ENCODE measurements at places on chromosomes 11 and 22. TPM values are rescaled to one million over a fixed set of nuclear protein-coding genes. Genes with fewer than 3 reads are reported as not detected.

OR2AG1 gene
- total RNA-seq: not detected

EMID1 gene
- 1.2 TPM for total RNA-seq

- DNase-seq: peak; percentile 78
Measured at GRCh38 chr11:10398525-10398924, 56.5 kb upstream of the AMPD3 start.

DNA sequence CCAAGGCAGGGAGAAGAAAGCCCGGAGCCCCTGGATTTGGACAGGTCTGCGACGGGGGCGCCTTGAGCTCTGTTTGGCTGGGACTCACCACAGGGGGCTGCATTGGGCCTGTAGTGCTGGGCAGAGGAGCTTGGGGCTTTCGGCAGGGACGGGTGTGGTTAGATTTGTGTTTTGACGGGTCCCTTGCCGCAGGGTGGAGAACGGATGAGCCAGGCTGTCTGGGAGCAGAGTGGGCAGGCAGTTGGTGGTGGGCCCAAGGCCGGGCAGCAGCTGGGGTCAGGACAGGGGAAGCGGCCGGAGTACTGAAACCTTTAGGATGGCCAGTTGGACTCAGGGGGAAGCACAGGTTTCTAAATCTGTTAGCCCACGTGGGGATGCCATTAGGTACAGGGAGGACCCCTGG is 13.4 kb downstream of the C11orf24 start:
- no peak for DNase-seq

GRCh38 chr22:21009638-21010425 is 5.1 kb upstream of the P2RX6 start:
- no peak for DNase-seq

- DNase-seq: peak; percentile 55
Measured at GRCh38 chr11:36594316-36594989, at the start of gene IFTAP. Gene IFTAP, plus strand, starts transcription at chr11:36594502. Its CDS starts 15,602 bp downstream, at chr11:36610104.

DNA sequence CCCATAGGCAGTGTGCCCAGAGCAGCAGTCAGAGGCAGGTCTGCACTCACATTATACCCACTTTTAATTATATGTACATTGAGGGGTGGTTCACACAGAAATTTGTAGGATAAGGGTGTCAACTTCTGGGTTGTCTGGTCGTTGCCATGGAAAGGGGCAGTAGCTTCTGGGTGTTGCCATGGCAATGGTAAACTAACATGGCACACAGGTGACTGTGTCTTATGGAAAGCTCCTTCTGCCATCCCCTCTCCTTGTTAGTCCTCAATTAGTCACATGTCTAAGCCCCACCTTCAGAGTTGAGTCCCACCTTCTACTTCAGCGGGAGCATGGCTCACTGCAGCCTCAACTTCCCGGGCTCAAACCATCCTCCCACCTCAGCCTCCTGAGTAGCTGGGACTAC is 56.3 kb upstream of the ATXN10 start:
- DNase-seq: no peak

PLAAT2 gene
- not detected for total RNA-seq

GRCh38 chr11:123559523-123559955 is 94.9 kb downstream of the SCN3B start:
- DNase-seq: no peak

VSIG10L2 gene
- total RNA-seq: not detected

GRCh38 chr11:79193663-79194310 is 247.0 kb downstream of the TENM4 start:
- no peak for DNase-seq

PARVA gene
- total RNA-seq: 137 TPM

DNA sequence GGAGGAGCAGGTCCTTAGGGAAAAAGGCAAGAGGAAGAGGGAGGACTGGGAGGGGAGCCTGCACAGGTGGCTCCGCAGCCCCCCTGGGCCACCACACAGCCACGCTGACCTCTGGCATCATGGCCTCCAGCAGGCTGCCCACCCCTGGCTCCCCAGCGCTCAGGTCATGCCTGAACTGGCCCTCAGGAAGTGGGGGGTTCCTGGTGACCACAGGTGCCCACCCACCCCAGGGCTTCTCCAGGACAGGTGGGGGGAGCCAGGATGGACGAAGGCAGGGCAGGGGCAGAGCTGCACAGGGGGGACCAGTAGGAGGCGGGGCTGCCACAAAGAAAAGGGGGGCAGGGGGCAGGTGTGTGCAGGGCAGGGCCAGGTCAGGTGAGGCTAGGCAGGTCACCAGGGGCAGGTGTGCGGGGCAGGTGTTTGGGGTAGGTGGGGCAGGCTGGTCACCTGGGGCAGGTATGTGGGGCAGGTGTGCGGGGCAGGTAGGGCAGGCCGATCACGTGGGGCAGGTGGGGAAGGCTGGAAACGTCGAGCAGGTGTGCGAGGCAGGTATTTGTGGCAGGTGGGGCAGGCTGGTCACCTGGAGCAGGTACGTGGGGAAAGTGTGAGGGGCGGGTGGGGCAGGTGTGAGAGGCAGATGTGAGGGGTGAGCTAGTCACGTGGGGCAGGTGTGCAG is 997 bp downstream of the DEAF1 start:
- peak; percentile 78 for DNase-seq

- DNase-seq: no peak
Measured at GRCh38 chr11:79953629-79954028, 512.8 kb upstream of the TENM4 start.

DNA sequence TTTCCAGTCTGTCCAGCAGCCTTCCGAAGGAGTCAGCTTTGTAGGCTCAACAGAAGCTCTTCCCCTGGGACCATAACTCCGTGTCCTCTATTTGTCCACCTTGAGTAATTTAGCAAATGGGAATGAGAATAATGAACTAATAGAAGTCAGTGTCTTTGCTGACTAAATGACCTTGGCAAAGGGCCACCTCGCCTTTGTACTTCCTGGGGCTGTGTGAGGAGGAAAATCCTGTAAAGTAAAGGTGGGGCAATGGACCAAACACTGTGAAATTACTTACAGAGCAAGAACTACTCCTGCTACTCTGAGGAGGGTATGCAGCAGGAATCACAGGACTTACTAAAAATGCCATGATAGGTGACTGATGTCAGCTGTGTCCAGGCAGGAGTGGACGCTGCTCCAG is 36.2 kb upstream of the CSNK2A3 start:
- DNase-seq: no peak

MUC2 gene
- total RNA-seq: 0.06 TPM

TRIM22 gene
- 109 TPM for total RNA-seq

OR52B4 gene
- not detected for total RNA-seq

OR51A7 gene
- not detected for total RNA-seq

DNA sequence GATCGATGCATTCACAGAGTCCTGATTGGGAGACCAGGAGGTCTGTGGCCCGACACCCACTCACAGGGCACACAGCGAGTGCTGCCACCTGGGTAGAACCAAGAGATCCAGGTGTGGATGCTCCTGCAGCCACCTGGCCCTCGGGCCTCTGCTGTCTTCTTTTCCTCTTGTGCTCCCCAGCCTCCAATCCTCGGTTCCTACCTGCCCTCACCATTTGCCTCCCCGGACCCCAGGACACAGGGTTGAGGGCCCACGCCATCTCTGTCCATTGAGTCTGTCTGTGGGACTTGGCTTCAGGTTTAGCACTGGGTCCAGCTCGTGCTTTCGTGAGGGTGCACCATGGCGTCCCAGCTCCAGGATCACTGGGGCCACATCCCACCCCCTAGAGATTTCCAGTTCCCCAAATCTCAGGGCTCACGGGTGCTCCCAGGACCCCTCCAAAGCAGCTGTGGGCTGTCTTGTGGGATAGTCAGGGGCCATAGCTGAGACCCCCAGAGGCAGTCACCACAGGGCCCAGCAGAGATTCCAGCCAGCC is 591.1 kb downstream of the BRD1 start:
- DNase-seq: no peak

OR5M11 gene
- not detected for total RNA-seq

PCNX3 gene
- 28.8 TPM for total RNA-seq

GRCh38 chr11:9760193-9760575 is 96.3 kb downstream of the SWAP70 start:
- peak; percentile 97 for DNase-seq

IGSF9B gene
- 93.9 TPM for total RNA-seq

GRCh38 chr11:128497061-128497775 is 90.1 kb downstream of the ETS1 start:
- peak; percentile 71 for DNase-seq

SPON1 gene
- 79.2 TPM for total RNA-seq

SLC15A3 gene
- 47.8 TPM for total RNA-seq

- DNase-seq: no peak
Measured at GRCh38 chr11:86386746-86387145, 12.1 kb downstream of the CCDC81 start.

- no peak for DNase-seq
Measured at GRCh38 chr11:96316869-96317268, 26.1 kb downstream of the MAML2 start.

TRIM49D1 gene
- not detected for total RNA-seq

GRCh38 chr22:37340331-37341262 is 58.3 kb downstream of the CYTH4 start:
- DNase-seq: no peak

DNA sequence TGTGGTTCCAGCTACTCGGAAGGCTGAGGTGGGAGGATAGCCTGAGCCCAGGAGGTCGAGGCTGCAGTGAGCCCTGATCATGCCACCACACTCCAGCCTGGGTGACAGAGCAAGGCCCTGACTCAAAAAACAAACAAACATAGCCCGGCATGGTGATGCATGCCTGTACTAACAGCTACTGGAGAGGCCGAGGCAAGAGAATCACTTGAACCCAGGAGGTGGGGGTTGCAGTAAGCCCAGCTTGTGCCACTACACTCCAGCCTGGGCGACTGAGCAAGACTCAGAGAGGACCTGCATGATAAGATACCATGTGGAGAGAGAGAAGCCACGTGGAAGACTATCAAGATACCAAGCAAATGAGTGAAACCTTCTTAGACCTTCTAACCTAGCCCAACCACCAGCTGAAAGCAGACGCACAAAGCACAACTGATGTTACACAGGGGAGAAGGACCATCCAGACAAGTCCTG is 36.1 kb downstream of the AMBRA1 start:
- no peak for DNase-seq

RTN4R gene
- total RNA-seq: 1.3 TPM

FAT3 gene
- total RNA-seq: 14.8 TPM

GRCh38 chr11:7257724-7258123 is 6.0 kb downstream of the SYT9 start:
- no peak for DNase-seq

DNA sequence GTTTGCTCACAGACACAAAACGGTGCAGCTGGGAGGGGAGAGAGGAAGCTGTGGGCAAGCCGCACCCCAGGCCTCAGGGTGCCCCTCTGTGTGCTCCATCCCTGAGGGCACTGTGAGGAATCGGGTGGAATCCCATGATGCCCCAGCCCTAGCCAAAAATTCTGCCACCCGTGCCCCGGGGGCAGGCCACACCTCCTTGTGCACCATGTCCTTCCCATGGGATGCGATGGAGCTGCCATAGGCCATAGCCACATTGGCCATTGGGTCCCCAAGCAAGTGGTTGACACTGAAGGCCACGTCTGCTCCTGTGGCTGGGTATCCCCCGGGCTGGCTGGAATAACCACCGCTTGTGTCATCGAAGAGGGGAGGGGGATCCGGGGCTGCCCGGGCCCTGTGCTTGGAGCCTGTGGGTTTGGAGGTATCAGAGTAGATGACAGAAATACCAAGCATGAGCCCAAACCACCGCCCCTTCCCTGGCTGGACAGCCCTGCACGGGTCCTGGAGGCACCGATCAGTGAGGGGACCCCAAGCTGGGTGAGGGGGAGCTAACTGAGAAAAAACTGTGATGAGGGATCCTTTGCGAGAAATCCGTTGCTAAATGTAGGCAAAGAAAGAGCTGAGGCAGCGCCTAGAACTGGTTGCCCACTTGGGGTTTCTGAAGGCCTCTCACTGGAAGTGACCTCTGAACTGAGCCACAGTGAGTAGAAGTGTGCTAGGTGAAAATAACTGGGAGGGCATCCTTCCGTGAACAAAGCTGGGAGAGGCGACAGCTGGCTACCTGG is 863 bp downstream of the YIF1A start:
- peak; percentile 51 for DNase-seq

MS4A15 gene
- total RNA-seq: not detected

GRCh38 chr11:35541621-35542375 is 16.4 kb upstream of the PAMR1 start:
- no peak for DNase-seq

- DNase-seq: no peak
Measured at GRCh38 chr11:105197071-105197815, 57.7 kb upstream of the CARD18 start.

GRCh38 chr22:42931421-42932196 is 74.5 kb upstream of the ARFGAP3 start:
- peak; percentile 60 for DNase-seq

BTBD18 gene
- not detected for total RNA-seq

C1QTNF4 gene
- total RNA-seq: 2.3 TPM

GRCh38 chr22:43967069-43967468 is 11.8 kb downstream of the SAMM50 start:
- no peak for DNase-seq

DNA sequence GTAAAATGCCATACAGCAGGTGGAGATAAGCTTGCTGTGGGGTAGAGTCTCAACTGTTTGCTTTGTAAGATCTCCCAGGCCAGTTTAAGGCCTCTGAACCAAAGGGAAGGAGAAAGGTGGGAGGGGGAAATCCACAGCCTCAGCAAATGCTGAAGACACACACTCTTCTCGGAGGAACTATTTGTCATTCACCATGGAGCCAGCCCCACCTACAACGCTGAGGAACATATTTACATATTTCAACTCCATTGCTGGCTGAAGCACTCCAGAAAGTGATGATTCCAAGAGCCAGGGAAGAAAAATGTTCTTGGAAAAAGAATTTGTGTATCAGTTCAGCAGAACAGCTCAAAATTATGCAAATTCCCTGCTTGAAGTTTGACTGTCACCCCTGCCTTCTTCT is 6.5 kb downstream of the TENM4 start:
- no peak for DNase-seq

ACTN3 gene
- not detected for total RNA-seq

DNA sequence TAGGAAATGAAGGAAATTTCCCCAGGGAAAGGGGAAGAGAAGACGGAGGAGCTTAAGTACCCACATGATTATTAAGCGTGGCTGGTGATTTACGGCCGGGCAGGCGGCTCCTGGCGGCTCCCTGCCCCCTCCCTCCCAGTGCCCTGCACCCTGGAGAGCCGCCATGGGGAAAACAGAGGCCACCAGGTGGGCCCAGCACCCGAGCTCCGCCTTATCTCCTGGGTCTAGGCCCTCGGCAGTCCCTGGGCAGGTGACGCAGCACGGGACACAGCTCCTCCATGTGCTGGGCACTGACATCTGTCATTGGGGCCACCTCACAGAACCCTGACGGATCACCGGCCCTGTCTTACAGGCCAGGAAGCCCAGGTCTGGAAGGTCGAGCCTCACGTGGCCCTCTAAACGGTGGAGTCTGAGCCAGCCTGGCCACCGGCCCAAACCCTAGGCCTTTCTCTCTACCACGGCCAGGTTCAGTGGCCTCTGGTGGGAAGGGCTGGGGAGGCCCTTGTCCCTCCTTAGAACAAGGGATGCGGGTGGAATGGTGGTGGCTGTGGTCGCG is 60.2 kb upstream of the PPARA start:
- DNase-seq: peak; percentile 82

C22orf23 gene
- total RNA-seq: not detected

DNA sequence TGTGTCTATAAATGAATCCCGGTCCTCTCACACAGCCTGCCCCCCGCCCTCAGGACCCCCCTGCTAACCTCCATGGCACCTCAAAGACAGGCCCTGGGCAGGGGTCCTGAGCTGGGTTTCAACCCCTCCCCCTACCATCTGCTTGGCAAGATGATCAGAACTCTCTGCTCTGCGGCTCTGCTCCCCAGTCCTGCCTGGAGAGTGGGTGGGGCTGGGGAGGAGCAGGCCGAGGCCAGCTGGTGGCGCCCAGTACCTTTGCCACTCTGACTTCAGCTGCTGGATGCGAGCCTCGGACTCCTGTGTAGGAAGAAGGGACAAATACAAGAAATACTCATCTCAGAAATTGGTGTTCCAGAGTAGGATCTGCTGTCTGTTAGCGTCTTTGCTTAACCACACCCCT is 15.0 kb downstream of the SUN2 start:
- DNase-seq: no peak

GRCh38 chr11:118258410-118258809 is 5.7 kb downstream of the MPZL2 start:
- no peak for DNase-seq

Measured in aorta (tissue), 5 donors.